Vagina (tissue), 2 donors: ENCODE measurements at places on chromosomes 5 and 9.

- no peak for DNase-seq
Measured at GRCh38 chr9:119026120-119026519, 343.1 kb downstream of the BRINP1 start.

DNA sequence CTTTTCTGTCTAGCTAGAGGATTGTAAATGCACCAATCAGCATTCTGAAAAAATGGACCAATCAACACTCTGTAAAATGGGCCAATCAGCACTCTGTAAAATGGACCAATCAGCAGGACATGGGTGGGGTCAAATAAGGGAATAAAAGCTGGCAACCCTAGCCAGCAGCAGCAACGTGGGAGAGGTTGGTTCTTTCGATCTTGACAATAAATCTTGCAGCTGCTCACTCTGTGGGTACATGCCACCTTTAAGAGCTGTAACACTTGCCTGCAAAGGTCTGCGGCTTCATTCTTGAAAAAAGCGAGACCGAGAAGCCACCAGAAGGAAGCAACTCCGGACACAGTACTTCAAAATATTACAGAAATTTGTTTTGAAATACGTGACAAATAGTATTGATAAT is 424.6 kb upstream of the CDH9 start:
- no peak for DNase-seq

- DNase-seq: no peak
Measured at GRCh38 chr9:15280647-15281046, 26.4 kb downstream of the TTC39B start.

DNA sequence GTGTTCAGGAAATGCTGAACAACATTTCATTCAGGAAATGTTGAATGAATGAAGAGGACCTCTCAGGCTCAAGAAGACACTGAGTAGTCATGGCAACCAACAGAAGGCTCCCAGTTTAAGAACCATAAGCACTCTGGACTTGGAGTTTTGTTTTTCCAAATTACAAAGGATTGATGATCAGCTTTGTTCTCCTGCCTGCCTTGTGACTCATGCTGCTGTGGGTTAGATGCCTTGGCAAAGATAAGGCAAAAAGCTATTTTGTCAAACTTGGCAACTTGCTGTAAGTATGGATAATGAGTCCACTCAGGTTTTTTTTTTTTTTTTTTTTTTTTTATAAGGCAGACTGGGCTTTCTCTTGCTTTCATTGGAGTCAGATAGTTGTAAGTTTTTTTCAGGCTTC is 365.0 kb downstream of the TMEM232 start:
- DNase-seq: no peak

GRCh38 chr5:179439181-179439985 is 94.1 kb upstream of the ADAMTS2 start:
- peak; percentile 52 for DNase-seq

DNA sequence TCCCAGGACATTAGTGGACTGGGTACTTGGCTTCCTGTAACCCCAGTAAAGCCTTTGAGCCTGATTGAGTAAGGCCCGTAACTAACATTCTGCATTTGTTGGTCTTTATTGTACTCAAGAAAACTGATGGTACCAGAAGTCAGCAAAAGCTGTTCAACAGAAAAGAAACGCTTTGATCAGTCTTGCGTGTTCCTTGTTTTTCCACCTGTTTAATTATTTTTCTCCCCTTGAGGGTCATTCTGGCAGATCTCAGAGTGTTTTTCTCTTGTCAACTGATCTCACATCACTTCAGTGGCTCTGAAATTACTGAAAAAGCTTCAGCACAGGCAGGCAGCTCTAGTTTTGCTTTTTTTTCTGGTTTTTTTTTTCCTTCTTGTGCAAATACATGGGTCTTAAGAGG is 6.1 kb upstream of the TMEM268 start:
- no peak for DNase-seq

DNA sequence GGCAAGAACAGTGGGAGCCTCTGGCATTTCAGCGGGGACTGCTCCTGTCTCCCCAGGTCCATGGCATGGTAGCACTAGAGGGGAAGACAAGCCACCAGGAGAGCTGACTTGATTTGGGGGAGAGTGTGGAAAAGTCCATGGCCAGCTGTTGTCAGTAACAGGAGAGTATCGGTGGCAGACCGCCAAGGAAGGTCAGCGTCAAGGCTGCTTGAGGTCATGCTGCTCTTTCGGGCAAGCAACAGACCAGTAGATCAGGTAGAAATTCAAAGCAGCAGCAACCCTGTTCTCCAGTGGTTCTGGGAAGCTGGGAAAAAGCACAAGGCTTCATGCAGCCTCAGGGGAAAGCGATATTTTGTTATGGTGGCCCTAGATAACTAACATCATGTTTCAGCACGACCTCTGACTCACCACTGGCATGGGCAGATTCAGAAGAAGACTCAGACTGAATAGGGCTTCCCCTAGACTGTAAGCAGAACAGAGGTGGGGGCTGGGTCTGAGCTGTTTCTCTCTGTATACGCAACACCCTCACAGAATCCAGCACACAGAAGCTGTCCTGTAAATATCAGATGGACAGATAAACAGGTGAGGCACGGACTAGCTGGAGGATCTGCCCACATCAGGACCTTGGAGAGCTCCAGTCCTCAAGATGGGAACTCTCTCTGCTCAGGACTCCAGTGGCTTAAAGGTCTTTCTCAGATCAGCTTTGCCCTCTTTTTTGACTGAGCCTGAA is 35.2 kb upstream of the PLEKHG4B start:
- DNase-seq: no peak
